ENCODE measurements at places on chromosomes 7 and 10.

DNA sequence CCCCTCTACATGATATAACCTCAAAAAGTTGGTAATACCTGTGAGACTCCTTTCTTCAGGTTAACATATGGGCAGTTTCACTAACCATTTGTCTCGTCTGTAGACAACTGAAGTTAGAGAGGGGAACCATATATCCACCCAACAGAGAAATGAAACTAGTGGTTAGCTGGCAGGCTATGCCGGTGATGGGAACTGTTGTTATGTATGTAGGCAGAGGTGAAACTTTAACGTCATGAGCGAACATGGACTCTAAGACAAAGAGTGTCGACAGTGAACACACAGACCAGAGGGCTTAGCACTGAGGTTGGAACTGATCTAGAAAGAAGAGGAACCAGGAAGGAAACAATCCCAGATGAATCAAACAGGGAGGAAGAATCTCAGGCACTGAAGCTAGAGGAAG is 112.4 kb downstream of the ELMO1 start:
- DNase-seq: no peak

DNA sequence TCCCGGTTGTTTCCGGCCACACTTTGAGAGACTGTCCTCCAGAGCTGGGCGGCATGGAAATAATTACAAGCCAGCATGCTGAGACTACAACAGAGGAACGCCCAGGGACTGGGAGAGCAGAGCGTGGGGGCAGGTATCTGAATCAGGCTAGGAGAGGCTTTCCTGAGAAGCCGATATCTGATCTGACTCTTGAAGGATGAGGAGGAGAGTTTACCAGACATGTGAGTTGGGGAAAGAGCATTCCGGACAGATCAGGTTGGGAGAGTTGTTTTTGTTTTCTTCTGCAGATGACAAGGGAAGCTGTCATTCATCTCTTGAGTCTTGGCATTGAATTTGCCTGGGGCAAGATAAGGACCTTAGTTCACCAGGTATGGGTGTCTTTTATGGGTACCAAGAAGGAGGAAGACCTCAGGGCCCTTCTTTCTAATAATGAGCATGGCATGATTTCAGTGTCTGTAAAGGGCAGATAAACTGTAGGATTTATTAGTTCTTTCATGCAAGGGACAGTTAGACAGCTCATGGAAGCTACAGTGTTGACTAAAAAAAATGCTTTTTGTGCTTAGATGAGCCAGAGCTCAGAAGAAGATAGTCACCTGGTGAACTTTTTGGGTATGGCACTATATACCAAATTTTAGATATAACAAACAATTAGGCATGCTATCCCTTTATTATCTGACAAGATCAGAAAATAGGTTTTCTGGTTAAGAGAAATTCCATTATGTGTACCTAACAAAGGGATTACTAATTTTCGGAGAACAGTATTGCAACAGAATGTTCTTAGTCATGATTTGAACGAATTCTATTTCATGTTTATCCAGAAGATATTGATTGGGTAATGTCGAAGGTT is 36.2 kb downstream of the WBP1L start:
- no peak for DNase-seq

DNA sequence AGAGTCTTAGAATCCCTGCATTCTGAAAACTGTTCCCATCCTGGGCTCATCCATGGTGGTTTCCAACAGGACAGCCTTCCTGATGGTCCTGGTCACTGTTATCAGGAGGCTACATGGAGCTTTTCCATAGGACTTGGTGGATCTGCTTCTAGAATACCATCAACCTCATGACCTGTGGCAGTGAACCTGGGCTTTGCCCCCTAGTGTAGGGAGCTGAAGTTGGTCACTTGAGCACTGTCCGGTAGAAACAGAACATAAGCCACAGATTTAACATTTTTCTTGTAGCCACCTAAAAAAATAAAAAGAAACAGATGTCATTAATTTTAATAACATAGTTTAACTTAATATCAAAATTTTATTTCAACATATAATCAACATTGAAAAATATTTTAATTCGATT is 165.8 kb downstream of the TMEM178B start:
- DNase-seq: no peak

- no peak for DNase-seq
Observed at GRCh38 chr7:55452971-55453370, 87.8 kb downstream of the LANCL2 start.

- DNase-seq: no peak
Observed at GRCh38 chr10:130638991-130639390, 502.8 kb downstream of the GLRX3 start.

- DNase-seq: no peak
Observed at GRCh38 chr7:136247211-136247610, 270.1 kb upstream of the MTPN start.

Data from stimulated activated CD4-positive, alpha-beta T cell treated with anti-CD3 and anti-CD28 coated beads, Interleukin-4, amount 100 ng/mL, for 1 hour (primary cell).